Right renal pelvis (tissue), 4 donors: ENCODE measurements at places on chromosomes 5 and 9. TPM values are rescaled to one million over a fixed set of nuclear protein-coding genes. Genes with fewer than 3 reads are reported as not detected.
A peak's percentile ranks its signal among the peaks of the same experiment; 100 is the strongest.

Gene TSLP
- 0.17 TPM for polyA plus RNA-seq

Gene PCDHGA3
- polyA plus RNA-seq: 2.2 TPM

Gene CDKN2B-AS1
- 0.11 TPM for polyA plus RNA-seq

Gene DOCK2
- 4.0 TPM for polyA plus RNA-seq

Gene PTPRD
- 107 TPM for polyA plus RNA-seq

- peak; percentile 82 for DNase-seq
Measured at GRCh38 chr5:129767927-129768380, 20.1 kb downstream of the MINAR2 start.

- DNase-seq: no peak
Measured at GRCh38 chr5:143071927-143072326, 301.8 kb downstream of the ARHGAP26 start.

- peak; percentile 63 for DNase-seq
Measured at GRCh38 chr9:3732077-3733038, 206.6 kb upstream of the RFX3 start.

- DNase-seq: peak; percentile 20
Measured at GRCh38 chr9:7560669-7561305, 238.8 kb downstream of the DMAC1 start.

DNA sequence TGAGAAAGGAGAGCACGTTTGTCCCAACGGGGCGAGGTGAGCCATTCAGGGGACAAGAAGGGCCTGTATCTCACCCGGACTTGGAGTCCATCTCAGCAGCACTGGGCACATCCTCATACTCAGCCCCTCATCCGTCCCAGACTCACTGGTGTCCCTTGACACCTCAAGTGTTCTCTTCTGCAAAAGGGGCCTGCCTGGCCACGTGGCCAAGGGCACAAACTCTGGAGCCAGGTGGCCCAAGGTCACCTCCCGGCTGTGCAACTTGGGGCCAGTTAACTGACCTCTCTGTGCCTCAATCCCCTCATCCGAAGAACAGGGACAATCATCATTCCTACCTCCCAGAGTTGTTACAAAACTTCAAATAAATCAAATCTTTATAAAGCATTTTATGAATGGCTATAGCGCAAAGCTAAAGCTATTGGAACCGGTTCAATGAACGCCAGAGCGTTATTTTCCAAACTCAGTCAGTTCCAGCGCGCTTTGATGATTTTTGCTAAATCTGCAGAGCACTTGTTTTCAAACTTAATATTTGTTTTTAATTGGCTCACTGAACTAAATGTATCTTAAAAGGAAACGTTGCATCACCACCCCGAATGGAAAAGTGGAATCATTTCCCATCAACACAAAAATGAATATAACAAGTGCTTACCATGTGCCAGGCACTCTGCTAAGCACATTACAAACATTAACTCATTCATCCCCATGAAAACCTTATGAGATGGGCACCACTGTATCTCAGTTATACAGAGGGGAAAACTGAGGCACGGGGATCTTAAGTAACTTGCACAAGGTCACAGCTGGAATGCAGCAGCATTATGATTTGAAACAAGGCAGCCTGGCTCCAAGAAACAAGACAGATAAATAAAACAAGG lies 49.3 kb downstream of the DUSP1 start:
- no peak for DNase-seq

- no peak for DNase-seq
Measured at GRCh38 chr5:103511554-103511885, 51.1 kb downstream of the NUDT12 start.

DNA sequence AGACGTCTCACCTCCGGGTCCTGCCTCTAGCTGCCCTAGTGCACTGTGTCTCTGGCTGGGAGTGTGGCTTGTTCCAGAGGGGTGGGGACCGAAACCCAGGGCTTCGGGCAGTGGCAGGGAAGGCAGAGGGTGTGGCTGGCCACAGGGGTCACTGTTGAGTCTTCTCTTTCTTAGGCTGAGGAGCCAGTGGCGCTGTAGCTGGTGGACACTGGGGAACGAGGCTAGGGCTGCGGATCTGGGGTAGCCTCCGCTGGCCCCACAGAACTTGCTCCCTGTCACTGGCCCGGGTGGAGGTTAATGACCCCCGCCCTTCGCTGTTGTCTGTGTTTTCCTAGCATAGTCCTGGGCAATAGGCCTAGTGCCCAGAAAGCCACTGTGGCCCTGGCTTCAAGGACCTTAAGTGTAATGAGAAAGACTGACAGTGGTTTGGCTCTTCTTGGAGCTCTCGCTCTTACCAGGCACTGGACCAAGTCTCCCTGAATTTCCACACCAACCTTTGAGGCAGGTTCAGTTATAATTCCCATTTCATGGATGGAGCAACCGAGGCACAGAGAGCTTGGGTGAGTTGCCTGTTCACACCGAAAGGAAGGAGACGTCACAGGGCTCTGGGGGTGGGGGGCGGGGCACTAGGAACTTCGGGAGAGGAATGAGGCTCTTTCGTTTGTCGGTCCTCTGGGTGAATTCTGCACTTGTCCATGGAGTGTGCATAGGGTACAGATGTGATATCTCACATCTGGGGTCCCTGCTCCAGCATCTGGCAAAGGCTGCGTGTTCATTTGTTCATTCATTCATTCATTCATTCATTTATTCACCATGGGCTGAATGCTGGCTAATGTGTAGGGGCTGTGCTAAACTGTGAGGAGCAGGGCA lies 4.8 kb upstream of the IER5L start:
- no peak for DNase-seq

- no peak for DNase-seq
Measured at GRCh38 chr5:162654661-162655405, 587.3 kb downstream of the GABRG2 start.

GRCh38 chr9:109270971-109271925 lies 49.6 kb downstream of the EPB41L4B start:
- DNase-seq: no peak
